ENCODE measurements at places on chromosomes 2 and 18.

GRCh38 chr2:101858910-101859309, 132.8 kb upstream of the IL1R2 start:
- no peak for DNase-seq

DNA sequence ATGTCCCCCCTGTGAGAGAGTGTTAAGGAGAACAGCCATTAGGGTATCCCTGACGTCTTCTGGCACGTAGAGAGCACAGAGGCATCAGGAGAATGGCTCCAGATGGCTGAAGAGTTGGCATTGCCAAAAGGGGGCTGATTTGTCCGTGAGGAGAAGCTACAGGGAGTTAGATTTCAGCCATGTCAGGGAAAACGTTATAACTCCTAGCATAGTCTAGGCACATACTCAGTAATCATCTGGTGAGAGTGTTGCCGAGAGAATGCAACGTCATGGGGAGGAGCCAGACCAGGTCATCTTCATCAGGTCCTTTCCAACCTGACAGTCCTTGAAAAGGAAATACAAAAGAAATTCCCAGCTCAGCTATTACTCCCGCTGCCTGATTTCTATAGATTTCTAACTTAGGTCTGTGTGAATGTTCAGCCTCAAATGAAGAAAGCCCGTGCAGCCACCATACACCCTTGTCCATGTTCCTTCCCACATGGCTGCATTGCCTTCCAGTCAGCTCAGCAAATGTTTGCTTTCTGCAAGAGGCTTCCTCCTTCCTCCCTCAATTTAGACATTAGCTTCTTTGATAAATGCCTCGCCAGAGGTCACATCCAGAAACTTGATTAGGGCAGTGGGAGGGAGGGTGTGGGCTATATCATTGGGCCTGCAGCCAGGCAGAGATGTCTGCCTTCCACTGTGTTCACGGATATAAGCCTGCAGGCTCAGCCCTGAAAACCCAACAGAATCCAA, 93.0 kb downstream of the STPG4 start:
- DNase-seq: no peak

DNA sequence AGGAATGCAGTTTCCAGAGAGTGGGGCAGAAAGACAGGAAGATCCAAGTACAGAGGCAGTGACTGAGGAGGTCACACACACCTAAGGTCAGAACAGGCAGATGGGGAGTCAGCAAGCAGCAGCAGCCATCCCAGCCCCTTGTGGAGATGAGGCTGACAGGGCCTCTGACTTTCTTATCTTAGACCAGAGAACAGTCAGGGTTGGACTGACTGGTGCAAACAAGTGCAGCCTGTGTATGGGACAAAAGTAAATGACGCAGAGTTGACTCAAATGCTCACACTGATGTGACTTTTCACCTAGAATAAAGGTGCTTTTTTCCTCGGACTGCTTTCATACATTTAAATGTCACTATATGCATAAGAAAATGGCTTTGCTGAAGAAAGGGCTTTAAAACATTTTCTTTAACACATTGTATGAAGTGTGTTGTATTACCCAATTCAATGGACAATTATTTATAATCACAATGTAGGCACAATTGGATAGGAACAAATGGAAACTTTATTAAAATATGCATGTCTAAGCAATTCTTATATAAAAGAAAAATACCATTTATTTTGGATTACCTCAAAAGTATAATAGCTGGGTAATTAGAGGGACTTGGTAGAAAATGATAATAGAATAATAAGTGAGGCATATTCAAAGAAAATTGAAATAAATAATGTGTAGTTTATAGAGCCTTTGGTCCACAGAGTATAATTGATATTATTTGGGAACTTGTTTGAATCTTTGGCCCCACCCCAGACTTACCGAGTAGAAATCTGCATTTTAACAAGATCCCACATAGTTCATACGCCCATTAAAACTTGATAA, 1321.5 kb upstream of the CELF4 start:
- no peak for DNase-seq

DNA sequence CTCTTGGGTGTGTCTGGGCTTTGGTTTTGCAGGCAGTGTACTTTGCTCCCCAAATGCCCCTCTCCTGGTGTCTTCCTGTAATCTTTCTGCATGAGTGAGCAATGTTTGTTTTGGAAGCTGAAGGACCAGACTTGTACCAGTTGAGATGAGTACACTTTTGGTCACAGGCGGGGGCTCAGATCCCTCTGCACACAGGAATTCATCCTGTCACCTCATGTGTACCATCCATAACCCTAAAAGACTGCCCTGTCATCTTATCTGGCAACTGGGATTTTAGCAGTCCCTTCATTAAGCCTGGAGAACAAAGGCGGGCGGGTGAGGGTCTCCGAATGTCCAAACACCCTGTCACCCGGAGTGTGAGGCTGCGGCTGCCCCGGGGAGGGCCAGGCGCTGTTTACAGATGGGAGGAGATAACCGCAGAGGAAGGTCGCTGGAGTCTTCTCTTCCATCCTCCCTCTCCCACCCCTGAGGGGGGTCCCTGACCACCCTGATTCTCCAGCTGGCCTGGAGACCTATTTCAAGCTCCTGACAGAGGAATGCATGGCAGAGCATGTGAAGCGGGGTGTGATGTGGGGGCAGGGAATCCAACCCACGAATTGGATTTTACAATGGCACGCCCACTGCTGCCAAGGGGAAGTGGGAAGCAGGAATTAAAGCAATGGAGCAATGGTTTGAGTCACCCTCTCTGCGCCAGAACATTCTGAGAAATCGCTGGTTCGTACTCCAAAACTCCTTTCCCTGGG, 158.2 kb upstream of the MYCN start:
- DNase-seq: no peak

DNA sequence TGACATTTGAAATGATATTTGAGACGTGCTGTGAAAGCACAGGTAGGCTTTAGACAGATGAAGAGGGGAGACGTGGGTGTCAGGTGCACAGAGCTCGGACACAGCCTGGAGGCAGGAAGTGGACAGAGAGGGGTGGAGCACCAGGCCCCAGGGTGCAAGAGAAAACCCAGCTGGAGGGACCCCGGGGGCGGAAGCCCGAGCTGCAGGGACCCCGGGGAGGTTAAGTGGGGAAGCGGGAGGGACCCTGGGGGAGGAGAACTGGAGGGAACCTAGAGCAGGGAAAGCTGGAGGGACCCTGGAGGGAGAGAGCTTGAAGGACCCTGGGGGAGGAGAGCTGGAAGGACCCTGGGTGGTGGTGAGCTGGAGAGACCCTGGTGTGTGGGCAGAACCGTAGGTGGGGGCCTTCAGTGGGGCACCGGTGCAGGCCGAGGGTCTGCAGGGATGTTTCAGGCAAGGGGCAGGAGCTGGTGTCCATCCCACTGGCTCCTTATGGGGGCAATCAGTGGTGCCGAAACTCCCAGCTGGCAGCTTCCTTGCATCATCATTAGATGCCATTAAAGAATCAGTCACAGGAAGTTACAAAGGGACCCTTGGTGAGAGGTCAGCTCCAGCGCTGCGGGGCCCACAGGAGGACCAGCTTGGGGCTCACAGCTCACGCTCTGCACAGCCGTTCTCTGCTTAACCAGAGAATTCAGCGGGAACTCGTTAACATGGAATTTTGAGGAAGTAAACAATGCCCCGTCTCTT, 246.6 kb downstream of the EIPR1 start:
- no peak for DNase-seq

DNA sequence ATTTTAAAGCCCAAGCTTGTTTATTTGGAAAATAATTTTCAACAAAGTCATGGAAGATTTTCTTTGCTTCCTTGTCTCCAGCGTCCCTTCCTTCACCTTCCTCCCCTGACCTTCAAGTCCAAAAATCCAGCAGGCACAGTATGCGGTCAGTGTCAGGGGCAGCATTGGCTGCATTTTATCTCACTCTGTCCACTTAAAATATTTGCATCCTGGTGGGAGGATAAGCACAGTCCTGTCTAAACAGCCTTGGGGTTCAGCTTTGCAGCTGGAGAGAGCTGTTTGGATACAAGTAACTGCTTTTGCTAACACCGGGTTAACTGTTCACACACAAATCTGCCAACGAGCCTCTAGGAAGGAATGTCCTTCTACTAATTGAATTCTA, 318.1 kb downstream of the PDE11A start:
- no peak for DNase-seq
